ENCODE measurements at places on chromosomes 4 and X. TPM values are rescaled to one million over a fixed set of nuclear protein-coding genes. Genes with fewer than 3 reads are reported as not detected.

The TMEM150C gene
- not detected for total RNA-seq

The BEX1 gene
- not detected for total RNA-seq

The ANOS1 gene
- not detected for total RNA-seq

The LUZP4 gene
- not detected for total RNA-seq

The DLG3 gene
- total RNA-seq = 27.0 TPM

The IBSP gene
- total RNA-seq = not detected

The ZNF141 gene
- total RNA-seq = 37.8 TPM

The F8A2 gene
- total RNA-seq = not detected

The MUC7 gene
- total RNA-seq = not detected

The PLAC8 gene
- 169 TPM for total RNA-seq

The PAGE4 gene
- not detected for total RNA-seq

The FGFR3 gene
- 0.12 TPM for total RNA-seq

The EDA2R gene
- 9.7 TPM for total RNA-seq

The CASP3 gene
- 42.0 TPM for total RNA-seq

The MAGEC3 gene
- not detected for total RNA-seq

The DCAF16 gene
- total RNA-seq = 52.7 TPM

The NEXMIF gene
- 1.5 TPM for total RNA-seq

The RXFP1 gene
- not detected for total RNA-seq

The PPEF1 gene
- total RNA-seq = not detected

The SAT1 gene
- 160 TPM for total RNA-seq

The MORC4 gene
- total RNA-seq = 8.4 TPM

The NPY1R gene
- total RNA-seq = not detected

The ALPK1 gene
- total RNA-seq = 32.7 TPM

The SH3RF1 gene
- 0.82 TPM for total RNA-seq

The HAND2 gene
- not detected for total RNA-seq

The GABRG1 gene
- not detected for total RNA-seq

The VEGFD gene
- total RNA-seq = not detected

The RRH gene
- 0.32 TPM for total RNA-seq

The PIN4 gene
- 4.9 TPM for total RNA-seq

The DUX4 gene
- total RNA-seq = not detected

The UGT2B11 gene
- total RNA-seq = not detected

The COX7B2 gene
- total RNA-seq = not detected

The BEX5 gene
- 4.3 TPM for total RNA-seq

The SERTM2 gene
- total RNA-seq = not detected

The ENPEP gene
- total RNA-seq = not detected

The KCND1 gene
- 4.9 TPM for total RNA-seq

The RHOXF1 gene
- total RNA-seq = 0.80 TPM

The SLC34A2 gene
- not detected for total RNA-seq

The EGF gene
- total RNA-seq = not detected

The PARM1 gene
- not detected for total RNA-seq

The FANCB gene
- total RNA-seq = 20.9 TPM

The CCSER1 gene
- not detected for total RNA-seq

The PCDH19 gene
- total RNA-seq = not detected

The TMEM271 gene
- total RNA-seq = not detected

The ACE2 gene
- not detected for total RNA-seq

The ABCB7 gene
- total RNA-seq = 53.8 TPM

The UGT2B10 gene
- total RNA-seq = not detected

The KCNIP4 gene
- not detected for total RNA-seq

The SERPINA7 gene
- total RNA-seq = not detected

The DNAAF6 gene
- not detected for total RNA-seq

The PCDH11X gene
- total RNA-seq = not detected

The DCAF8L2 gene
- total RNA-seq = not detected

The SSX2B gene
- total RNA-seq = not detected

The NAA10 gene
- total RNA-seq = 129 TPM

The NAA11 gene
- total RNA-seq = not detected

The GATA1 gene
- not detected for total RNA-seq

The RBMX gene
- total RNA-seq = 285 TPM

The SFRP2 gene
- not detected for total RNA-seq

The KLHL13 gene
- total RNA-seq = 0.48 TPM
